ENCODE measurements at places on chromosomes 4 and X.

- no peak for DNase-seq
Measured at GRCh38 chr4:72352711-72353110, 216.3 kb downstream of the ADAMTS3 start.

DNA sequence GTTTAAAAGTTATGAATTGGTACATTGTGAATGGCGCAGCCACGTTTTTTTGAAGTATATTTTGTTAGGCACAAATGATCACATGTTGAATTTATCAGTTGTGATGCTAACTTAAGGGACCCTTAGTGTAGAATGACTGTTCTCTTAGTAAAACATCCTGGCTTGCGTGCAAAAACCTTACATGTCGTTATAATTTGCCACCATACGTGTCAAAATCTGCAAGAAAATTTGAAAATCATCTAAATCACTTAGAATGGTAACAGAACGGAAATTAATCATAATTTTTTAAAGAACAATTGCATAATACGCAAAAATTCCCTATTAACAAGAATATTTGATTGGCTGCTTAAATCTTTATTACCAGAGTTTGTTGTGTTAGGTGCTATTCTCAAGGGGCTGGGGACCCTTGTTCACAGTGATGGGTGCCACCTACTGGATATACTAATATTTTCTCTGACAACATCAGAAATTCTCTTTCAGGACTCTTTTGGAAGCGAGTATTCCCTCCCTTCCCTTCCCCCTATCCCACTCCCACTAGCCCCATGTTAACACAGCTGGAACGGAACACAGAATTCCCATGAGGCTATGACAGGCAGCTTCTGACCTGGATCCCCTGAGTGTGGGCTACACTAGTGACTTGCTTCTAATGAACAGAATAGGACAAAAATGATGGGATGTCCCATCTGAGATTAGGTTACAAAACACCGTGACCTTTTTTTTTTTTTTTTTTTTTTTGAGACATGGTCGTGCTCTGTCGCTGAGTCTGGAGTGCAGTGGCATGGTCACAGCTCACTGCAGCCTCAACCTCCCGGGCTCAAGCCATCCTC lies 71.8 kb downstream of the SUPT20HL2 start:
- DNase-seq = no peak

DNA sequence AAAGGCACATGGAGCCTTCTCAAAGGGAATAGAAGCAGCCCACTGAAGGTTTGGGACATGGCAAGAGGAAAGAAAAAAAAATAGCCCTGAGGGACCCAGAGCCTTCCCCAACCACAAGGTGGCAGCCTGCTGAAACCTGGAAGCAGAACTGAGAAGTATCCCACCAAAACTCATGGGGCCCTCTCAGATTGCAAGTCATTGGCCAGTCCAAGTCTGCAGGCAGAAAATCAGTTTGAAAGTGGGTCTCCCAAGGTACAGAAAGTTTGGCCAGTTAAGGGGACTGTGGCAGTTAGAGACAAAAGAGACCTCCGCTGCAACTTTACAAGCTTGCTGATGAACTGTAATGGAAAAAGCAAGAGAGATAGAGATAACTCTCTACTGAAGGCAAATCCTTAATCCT lies 155.8 kb downstream of the ANTXR2 start:
- no peak for DNase-seq

GRCh38 chr4:82770607-82771006 lies 28.0 kb downstream of the SCD5 start:
- DNase-seq = no peak

DNA sequence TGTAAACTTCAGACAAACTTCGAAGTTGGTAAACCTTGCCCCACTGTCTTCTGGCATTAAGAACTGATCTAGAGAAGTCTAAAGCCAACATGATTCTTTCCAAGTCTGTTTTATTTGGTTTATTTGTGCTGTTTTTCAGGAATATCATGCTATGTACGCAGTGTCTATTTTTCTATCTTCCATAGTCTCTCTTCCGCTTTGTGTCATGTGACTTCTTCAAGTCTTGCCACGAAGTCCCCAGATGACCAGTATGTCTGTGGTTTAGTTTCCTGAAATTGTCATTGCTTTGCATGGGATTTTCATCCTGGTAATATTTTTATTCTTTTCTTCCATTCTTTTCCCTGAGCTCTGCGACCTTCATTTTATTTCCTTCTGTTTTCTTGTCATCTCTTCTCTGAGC lies 15.1 kb downstream of the PNMA6E start:
- no peak for DNase-seq

DNA sequence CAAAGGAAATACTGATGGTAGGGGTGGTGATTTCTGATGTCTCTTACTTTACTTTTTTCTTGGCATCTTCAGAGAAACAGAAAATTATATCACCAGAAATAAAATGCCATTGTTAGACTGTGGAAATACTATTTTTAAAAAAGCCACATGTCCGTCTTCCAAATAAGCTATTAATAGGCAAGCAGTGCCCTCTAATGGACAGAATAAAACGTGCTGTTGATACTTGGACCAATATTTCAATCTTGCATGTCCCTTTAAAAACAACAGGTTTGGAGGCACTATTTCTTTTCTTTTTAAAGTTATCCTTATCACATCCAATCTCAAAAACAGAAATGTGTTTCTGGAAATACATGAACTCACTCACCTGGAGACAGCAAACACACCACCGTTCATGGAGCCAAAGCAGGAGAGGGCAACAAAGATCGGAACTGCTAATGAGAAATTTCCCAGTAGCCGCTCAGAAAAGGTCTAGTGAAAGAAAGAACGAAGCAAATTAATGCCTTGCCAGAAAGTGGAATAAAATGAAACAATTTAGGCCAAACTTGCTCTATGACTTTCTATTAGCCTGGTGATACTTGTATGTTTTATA lies 59.2 kb downstream of the SLC7A11 start:
- no peak for DNase-seq

- no peak for DNase-seq
Measured at GRCh38 chrX:20829665-20830491, 544.3 kb upstream of the CNKSR2 start.

DNA sequence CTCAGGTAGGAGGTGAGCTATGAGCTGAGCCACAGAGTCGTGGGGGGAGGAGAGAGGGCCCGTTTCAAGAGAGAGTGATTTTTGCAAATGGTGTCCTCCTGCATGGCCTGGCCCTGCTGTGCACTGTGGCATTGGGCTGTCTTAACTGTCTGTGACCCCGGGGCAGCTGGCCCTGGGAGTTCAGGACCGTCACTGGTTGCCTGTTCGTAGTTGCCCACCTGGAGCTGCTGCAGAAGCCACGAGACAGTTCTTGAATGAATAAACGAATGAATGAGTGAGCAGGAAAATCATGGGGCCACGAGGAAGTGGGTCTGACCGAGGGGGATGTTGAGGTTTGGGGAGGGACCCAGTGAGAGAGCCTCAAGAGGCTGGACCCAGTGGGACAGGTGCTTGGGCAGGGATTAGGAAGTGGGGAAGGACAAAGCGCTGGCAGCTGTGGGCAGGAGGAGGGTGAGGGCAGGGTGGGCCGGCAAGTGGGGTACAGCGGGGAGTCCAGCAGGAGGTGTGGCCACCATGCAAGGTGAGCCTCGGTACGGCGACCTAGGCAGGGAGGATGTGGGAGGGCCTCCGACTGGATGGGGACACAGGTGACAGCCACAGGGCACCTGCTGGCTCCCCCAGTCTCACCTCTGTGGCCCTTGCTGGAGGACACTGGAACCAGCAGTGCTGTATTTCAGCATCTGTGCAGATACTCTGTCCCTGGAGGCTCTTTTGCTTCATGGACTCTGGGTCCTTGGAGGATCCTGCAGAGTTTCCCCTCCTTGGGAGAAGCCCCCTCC lies 10.2 kb downstream of the RGS12 start:
- no peak for DNase-seq

All from stimulated activated CD8-positive, alpha-beta memory T cell treated with anti-CD3 and anti-CD28 coated beads, Interleukin-4, amount 100 ng/mL, for 4 hours (primary cell).